ENCODE measurements at places on chromosomes 7 and 10.
A peak's percentile ranks its signal among the peaks of the same experiment; 100 is the strongest.

- no peak for DNase-seq
Observed at GRCh38 chr7:132438926-132439325, 137.3 kb downstream of the PLXNA4 start.

DNA sequence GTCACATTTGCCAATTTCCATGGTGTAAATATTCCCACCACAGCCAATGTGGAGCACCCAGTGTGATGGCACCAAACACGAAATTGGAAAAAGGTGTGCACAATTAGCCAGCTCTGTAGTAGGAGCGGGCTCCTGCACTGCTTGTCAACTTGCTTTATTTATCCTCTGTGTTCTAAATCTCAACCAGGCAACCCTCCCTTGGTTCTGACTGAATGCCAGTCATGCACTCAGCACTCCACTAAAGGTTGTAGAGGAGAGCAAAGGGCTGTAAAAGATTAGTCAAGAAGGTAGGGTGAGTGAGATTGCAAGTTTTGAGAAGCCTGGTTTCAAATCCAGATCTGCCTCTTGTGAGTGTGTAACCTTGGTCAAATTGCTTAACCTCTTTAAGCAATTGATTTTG is 71.5 kb upstream of the EGR2 start:
- DNase-seq, result no peak

DNA sequence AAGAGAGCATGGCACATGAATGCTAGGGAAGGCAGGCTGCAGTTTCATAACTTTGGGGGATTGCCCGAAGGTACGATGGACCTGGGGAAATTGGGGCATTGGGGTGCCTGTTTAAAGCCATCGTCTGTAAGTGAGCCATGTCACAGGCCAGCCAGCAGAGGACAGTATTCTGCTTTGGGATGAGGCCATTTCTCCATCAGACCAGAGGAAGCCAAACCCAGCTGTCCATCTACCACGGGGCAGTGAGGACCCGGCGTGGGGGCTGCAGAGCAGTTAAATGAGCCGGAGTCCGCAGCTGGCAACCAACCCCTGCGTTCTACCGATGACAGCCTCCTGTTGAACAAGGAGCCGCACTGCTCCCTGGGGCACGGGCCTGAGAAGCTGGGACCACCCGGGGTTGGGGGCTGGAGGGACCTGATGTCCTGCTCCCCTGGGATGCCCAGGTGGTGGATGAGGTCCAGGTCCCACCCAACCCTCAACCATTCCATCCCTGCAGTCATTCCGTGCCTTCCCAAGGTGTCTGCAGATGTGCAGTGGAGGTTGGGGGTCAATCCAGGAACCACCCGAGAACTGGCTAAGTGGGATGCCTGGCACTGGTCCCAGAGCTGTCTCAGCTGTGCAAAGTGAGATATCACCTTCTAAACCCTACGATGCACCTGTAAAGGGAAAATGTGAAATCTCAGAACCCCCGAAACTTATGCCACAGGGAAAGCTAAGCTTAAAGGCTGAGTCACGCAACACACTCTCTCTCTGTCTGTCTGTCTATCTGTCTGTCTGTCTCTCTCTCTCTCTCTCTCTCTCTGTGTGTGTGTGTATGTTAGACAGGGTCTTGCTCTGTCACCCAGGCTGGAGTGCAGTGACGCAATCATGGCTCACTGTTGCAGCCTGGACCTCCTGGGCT is 12.1 kb upstream of the RHBDD2 start:
- DNase-seq, result peak; percentile 77

GRCh38 chr10:12397941-12398340 is 48.6 kb downstream of the CAMK1D start:
- DNase-seq, result no peak

DNA sequence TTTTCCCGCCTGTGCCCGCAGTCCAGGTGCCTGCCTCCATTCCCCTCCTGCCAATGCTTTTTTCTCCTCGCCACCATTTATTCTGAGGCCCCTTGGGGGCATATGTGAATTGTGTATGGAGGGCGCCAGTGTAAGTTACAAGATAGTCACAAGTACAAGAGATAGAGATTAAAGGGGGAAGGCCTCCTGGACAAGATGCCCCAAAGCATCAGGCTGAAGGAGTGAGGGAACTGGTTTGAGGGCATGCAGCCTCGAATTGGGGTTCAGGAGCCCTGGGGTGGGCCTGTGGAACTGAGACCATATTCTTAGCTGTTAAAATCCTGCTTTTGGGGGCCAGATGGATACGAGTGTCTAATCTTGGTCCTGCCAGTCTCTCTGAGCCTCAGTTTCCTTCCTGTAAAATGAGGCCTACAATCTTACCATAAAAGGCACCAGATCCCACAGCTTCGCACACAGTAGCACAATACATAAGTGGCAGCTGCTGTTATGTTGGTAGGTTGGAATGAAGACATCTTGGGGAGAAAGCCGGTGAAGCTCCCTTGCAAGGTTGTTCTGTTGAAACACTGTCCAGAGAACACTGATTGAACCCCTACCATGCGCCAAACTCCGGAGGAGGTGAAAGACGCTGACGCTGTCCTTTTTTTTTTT is 545 bp upstream of the COMTD1 start:
- no peak for DNase-seq

- DNase-seq, result no peak
Observed at GRCh38 chr10:30862486-30862885, 169.2 kb downstream of the ZNF438 start.

DNA sequence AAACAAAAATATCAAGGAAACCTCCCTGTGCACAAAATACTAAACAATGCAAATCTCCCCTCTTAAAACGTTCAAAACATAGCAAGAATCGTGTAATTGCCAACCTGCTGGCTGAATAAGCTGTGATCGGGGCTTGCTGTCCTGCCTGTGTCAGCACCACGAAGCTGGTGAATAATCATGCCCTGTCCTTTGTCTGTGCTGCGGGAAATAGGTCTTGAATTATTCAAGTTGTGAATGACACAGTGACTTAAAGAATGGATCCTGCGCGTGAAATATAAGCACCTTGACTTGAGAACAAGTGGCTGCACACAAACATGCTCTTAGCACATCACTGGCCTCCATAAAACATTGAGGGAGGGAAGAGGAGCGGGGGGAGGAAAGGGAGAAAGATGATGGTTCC is 130.2 kb downstream of the OAT start:
- DNase-seq, result no peak

DNA sequence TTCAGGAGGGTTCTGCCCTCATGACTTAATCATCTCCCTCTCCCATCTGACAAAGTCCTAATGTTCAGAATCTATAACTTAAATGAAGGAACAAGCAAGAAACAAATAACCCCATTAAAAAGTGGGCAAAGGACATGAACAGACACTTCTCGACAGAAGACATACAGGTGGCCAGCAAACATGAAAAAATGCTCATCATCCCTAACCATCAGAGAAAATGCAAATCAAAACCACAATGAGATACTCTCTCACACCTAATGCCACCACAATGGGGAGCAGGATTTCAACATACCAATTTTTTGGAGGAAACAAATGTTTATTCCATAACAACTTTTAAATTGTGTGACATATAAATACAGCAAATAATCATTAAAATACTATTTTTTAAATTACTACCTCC is 3.0 kb upstream of the HTR7 start:
- DNase-seq, result no peak

- no peak for DNase-seq
Observed at GRCh38 chr7:105940109-105940508, 23.0 kb upstream of the CDHR3 start.

- no peak for DNase-seq
Observed at GRCh38 chr10:1295756-1296480, 239.7 kb downstream of the WDR37 start.

GRCh38 chr7:157900011-157900410 is 563.2 kb downstream of the DNAJB6 start:
- DNase-seq, result no peak

DNA sequence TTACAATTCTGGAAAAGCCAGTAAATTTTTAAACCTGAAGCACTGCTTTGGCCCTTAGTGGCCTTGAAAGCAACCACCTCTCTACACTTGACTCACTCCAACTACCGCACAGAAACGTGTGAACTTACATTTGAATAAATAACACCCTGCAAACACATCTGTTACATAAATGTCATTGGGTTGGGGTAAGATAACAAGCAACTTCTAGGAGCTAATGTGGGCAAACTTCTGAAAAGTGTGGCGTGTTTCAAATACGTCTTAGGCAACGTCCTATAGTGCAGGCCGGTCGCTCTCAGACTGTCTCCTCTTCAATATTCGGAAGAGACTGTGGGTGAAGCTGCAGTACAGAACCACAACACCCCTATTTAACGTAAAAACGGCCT is 474 bp downstream of the ORC5 start:
- peak; percentile 16 for DNase-seq

- DNase-seq, result no peak
Observed at GRCh38 chr10:6739530-6740174, 159.6 kb upstream of the PRKCQ start.

GRCh38 chr7:106731187-106731586 is 70.2 kb upstream of the CCDC71L start:
- peak; percentile 42 for DNase-seq

GRCh38 chr10:12198156-12198555 is 2.2 kb downstream of the CDC123 start:
- no peak for DNase-seq

DNA sequence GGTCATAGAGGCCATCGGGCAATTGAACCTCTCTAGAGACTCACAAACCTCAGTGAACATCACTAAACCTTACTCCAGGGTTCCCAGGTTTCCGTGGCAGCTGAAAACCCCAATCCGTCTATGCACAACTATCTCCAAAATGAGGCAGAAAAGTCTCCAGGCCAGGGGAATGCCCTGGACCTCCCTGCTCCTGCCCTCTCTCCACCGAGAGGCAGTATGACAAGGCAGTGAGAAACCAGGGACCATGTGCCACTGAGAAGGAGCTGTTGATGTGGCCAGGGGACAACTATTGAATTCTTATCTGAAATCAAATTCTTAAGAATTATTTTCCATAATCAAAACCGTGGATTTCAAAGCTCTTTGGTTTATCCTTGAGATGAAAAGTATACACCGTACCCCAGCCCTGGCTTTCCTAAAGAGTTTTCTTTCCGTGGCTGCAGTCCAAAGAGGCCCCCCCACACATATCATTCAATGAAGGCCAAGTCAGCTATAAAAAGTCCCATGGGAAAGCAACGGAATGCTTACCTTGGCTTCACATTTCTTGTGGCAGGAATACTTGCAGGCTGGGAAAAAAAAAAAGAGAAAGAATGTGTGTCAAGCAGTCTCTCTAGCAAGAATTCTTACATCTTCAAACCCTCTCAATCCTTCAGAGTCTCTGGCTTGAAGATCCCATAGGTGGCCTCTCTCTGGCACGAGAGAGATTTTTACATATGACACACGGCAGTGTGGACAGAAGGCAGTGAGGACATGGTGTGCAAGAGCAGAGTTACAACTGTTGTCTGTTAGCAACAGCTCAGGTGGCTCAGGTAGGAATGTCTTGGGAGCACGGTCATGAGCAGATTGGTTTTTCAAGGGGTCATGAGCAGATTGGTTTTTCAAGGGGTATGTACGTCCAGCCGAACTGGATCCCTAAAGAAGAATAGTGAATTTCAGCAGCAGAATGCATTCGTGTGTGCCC is 75.2 kb downstream of the TNS3 start:
- no peak for DNase-seq

GRCh38 chr7:151410405-151411390 is 860 bp upstream of the WDR86 start:
- DNase-seq, result no peak

GRCh38 chr7:111101856-111102646 is 11.1 kb downstream of the LRRN3 start:
- DNase-seq, result no peak
